ENCODE measurements at places on chromosomes 2 and 18. TPM values are rescaled to one million over a fixed set of nuclear protein-coding genes. Genes with fewer than 3 reads are reported as not detected.

DNA sequence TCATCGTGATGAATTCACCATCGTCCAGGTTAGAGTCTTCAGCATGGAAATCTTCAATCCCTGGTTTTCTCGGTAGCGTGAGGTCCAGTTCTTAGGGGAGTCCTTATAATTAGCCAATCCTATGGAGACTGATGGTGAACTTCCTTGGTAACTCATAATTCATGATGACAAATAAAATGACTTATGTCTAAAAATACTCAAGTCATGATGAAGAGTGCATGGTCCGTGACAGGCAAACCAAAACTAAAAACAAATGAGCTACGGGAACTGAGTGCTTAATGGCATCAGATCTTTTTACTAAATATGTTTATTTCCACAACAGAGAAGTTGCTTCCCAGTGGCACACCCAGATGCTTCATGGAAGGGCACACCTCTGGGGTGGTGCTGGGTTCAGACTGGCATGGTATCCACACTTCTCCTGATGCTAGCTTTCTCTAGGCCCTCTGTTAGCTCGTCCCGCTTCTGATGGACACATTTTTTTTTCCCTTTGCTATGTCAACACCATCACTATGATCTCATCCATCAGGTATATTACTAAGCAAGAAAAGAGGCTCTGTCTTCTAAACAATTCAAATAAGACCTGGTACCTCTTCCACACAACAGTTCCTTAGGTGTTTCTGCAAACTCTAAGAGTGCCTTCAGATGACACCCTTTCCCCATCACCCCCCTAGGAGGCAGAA, 92.8 kb upstream of the NEDD4L start:
- H3K27me3 ChIP-seq: peaks cover 4% of the 10 kb centered on the region
- DNase-seq: no peak
- H3K4me1 ChIP-seq: no peaks in the 10 kb centered on the region
- no peak overlapping the region for H3K4me3 ChIP-seq
- no peaks in the 10 kb centered on the region for H3K36me3 ChIP-seq

The ZNF396 gene
- total RNA-seq: not detected

GRCh38 chr2:241941691-241942301, 72.3 kb downstream of the RTP5 start:
- H3K4me1 ChIP-seq: no peaks in the 10 kb centered on the region
- H3K27ac ChIP-seq: no peak overlapping the region
- no peaks in the 10 kb centered on the region for H3K27me3 ChIP-seq
- no peaks in the 10 kb centered on the region for H3K36me3 ChIP-seq

- peaks cover 11% of the 10 kb centered on the region for H3K4me1 ChIP-seq
- DNase-seq: no peak
- H3K36me3 ChIP-seq: no peaks in the 10 kb centered on the region
- no peak overlapping the region for H3K4me3 ChIP-seq
Observed at GRCh38 chr2:106030287-106031268, 163.5 kb downstream of the UXS1 start.

DNA sequence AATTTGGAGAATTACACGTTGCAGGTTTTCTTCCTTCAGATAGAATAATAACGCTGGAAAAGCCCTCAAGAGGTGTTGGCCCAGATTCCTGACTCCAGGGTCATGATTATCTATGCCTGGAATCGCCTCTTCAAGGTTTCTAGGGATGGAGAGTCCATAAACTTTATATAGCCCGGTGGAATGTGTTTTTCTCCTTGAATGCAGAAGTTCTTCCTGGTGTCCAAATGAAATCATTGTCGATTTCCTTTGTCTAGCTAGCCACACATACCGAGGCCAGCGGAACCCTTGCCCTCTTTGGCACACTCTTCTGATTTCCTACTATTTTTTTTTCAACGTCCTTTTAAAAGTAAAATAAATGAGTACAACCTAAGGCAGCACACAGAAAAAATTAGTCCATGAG, 117.8 kb downstream of the PID1 start:
- H3K36me3 ChIP-seq: no peaks in the 10 kb centered on the region
- H3K27me3 ChIP-seq: no peaks in the 10 kb centered on the region
- H3K4me1 ChIP-seq: no peaks in the 10 kb centered on the region

- DNase-seq: no peak
- no peaks in the 10 kb centered on the region for H3K36me3 ChIP-seq
- H3K4me1 ChIP-seq: peaks cover 4% of the 10 kb centered on the region
- H3K4me3 ChIP-seq: no peak overlapping the region
- no peaks in the 10 kb centered on the region for H3K27me3 ChIP-seq
Observed at GRCh38 chr2:109059474-109060165, 69.4 kb upstream of the SH3RF3 start.

DNA sequence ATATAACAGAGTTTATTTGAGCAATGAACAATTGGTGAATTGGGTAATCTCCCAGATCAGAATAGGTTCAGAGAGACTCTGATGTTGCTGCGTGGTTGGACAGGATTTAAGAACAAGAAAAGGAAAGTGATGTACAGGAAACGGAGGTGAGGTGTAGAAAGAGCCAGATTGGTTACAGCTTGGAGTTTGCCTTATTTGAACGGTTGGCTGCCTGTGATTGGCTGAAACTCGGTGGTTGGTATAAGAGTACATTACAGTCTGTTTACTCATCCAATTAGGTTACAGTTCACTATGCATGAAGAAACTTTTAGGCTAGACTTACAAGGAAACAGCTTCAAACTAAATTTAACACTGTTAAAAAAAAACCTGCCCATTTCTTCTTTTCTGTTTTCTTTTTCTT, 68.0 kb upstream of the CABLES1 start:
- H3K4me1 ChIP-seq: peaks cover 45% of the 10 kb centered on the region
- H3K4me3 ChIP-seq: no peak overlapping the region
- no peak overlapping the region for H3K27ac ChIP-seq
- H3K27me3 ChIP-seq: no peaks in the 10 kb centered on the region
- peak; percentile 56 for DNase-seq

GRCh38 chr2:204486805-204487204, 58.5 kb upstream of the PARD3B start:
- no peak overlapping the region for H3K27ac ChIP-seq
- H3K4me1 ChIP-seq: no peaks in the 10 kb centered on the region
- no peaks in the 10 kb centered on the region for H3K36me3 ChIP-seq
- H3K27me3 ChIP-seq: peaks cover 3% of the 10 kb centered on the region
- DNase-seq: no peak
- no peak overlapping the region for H3K4me3 ChIP-seq

DNA sequence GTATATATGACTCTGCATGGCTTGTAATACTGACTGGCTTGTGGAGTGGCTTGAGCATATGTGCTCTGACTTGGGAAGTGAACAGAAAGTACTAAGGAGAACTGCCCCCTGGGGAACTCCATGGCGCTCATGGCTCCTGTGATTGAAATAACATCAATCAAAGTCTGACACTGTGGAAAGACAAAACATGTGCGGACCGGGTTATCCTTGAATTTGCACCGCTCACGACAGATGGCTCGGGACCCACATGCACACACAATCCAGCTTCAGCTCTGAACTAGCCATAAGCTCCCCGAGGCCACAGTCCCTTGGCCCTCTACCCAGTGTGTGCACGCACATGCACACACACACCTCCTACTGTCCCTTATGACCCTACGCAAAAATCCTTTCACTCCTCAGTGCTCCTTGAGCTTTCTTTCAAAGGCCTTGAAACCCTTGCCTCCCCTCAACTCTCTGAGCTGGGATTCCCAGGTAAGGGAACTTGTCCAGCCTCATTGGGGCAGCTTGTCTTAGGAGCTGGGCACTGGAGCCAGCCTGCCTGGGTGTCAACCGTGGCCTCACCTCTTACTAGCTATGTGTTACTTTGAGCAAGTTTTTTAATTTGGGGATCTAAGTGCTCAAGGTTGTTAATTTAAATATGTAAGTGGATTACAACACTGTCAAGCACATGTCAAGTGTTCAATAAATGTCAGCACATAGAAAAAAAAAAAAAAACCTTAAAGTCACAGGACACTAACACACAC, 43.6 kb downstream of the MRPS5 start:
- H3K27ac ChIP-seq: peak overlapping the region; percentile 69
- H3K4me1 ChIP-seq: peaks cover 45% of the 10 kb centered on the region
- H3K36me3 ChIP-seq: no peaks in the 10 kb centered on the region
- H3K4me3 ChIP-seq: no peak overlapping the region

The MROH2A gene
- total RNA-seq: not detected

The CCDC102B gene
- total RNA-seq: 1.8 TPM

- no peaks in the 10 kb centered on the region for H3K4me1 ChIP-seq
- H3K27me3 ChIP-seq: no peaks in the 10 kb centered on the region
- DNase-seq: no peak
- H3K27ac ChIP-seq: no peak overlapping the region
- H3K4me3 ChIP-seq: no peak overlapping the region
- no peaks in the 10 kb centered on the region for H3K36me3 ChIP-seq
Observed at GRCh38 chr18:74803117-74803516, 205.4 kb downstream of the ZNF407 start.

The RAB10 gene
- 40.8 TPM for total RNA-seq

The SGPP2 gene
- total RNA-seq: 8.3 TPM

GRCh38 chr2:66283787-66284186, 151.1 kb upstream of the MEIS1 start:
- no peaks in the 10 kb centered on the region for H3K36me3 ChIP-seq
- H3K27ac ChIP-seq: no peak overlapping the region
- no peaks in the 10 kb centered on the region for H3K4me1 ChIP-seq
- H3K4me3 ChIP-seq: no peak overlapping the region
- no peak for DNase-seq

DNA sequence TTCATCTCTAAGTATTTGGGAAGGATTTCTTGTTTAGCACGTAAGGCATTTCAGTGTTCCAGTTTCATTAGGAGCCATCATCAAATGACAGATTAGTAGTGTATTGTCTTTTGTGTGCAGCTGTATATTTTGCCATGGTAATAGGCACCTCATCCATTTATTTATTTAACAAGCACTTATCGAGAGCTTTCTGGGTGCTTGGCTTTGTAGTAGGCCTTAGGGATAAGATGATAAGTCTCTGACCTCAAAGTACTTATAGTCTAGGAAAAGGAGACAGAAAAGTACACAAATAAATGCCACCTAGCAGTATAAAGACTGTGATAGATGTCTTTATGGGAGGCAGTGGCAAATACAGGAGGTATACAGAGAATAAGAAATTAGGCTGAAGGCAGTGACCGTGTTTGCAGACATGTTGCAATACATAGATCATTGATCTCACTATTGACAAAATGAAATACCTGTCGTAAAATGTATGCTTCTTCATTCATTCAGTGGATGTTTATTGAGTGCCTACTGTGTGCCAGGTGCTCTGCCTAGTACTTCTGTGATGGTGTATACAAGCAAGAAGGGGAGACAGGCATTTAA, 265.9 kb downstream of the SETBP1 start:
- no peaks in the 10 kb centered on the region for H3K4me1 ChIP-seq
- DNase-seq: no peak
- H3K27ac ChIP-seq: no peak overlapping the region
- H3K36me3 ChIP-seq: no peaks in the 10 kb centered on the region
- H3K27me3 ChIP-seq: no peaks in the 10 kb centered on the region

GRCh38 chr2:33581872-33582271, 17.2 kb downstream of the FAM98A start:
- H3K27me3 ChIP-seq: no peaks in the 10 kb centered on the region
- peaks cover 3% of the 10 kb centered on the region for H3K4me1 ChIP-seq
- H3K4me3 ChIP-seq: no peak overlapping the region
- no peak overlapping the region for H3K27ac ChIP-seq

The CNDP1 gene
- total RNA-seq: 0.15 TPM

GRCh38 chr18:14976736-14977430, 228.9 kb downstream of the ANKRD30B start:
- H3K27me3 ChIP-seq: no peaks in the 10 kb centered on the region
- H3K4me3 ChIP-seq: no peak overlapping the region
- H3K27ac ChIP-seq: no peak overlapping the region
- DNase-seq: no peak
- no peaks in the 10 kb centered on the region for H3K36me3 ChIP-seq
- H3K4me1 ChIP-seq: no peaks in the 10 kb centered on the region

DNA sequence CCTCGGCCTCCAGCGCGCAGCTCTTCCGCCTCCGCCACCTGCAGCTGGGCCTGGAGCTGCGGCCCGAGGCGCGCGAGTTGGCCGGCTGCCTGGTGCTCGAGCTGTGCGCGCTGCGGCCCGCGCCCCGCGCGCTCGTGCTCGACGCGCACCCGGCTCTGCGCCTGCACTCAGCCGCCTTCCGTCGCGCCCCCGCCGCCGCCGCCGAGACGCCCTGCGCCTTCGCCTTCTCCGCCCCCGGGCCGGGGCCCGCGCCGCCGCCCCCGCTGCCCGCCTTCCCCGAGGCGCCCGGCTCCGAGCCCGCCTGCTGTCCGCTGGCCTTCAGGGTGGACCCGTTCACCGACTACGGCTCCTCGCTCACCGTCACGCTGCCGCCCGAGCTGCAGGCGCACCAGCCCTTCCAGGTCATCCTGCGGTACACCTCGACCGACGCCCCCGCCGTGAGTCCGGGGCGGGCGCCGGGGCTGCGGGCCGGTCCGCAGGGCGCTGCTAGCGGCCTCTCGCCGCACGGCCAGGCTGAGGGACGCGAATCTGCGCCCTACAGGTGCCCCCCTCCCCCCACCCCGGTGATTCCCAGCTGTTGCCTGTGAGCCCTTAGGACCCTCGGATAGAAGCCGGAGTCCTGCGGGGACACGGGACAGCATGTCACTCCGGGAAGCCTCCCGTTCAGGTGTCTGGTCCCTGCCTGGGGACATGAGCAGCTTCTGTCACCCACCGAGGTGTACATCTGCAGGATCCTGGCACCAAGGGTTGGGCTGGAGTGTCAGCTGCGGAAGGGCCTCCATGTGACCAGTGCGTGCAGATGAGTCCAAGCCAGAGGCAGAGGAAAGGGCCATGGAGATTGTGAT, 616 bp downstream of the RNPEPL1 start:
- peak overlapping the region; percentile 47 for H3K27ac ChIP-seq
- H3K4me1 ChIP-seq: peaks cover 76% of the 10 kb centered on the region
- H3K36me3 ChIP-seq: no peaks in the 10 kb centered on the region
- H3K4me3 ChIP-seq: peak overlapping the region; percentile 77
- DNase-seq: peak; percentile 72

The AP1S3 gene
- total RNA-seq: 3.7 TPM

The SOS1 gene
- 50.4 TPM for total RNA-seq

- H3K27ac ChIP-seq: no peak overlapping the region
- H3K36me3 ChIP-seq: no peaks in the 10 kb centered on the region
- no peaks in the 10 kb centered on the region for H3K4me1 ChIP-seq
- no peak overlapping the region for H3K4me3 ChIP-seq
- DNase-seq: no peak
Observed at GRCh38 chr2:29075894-29076705, 1.8 kb upstream of the PCARE start.

DNA sequence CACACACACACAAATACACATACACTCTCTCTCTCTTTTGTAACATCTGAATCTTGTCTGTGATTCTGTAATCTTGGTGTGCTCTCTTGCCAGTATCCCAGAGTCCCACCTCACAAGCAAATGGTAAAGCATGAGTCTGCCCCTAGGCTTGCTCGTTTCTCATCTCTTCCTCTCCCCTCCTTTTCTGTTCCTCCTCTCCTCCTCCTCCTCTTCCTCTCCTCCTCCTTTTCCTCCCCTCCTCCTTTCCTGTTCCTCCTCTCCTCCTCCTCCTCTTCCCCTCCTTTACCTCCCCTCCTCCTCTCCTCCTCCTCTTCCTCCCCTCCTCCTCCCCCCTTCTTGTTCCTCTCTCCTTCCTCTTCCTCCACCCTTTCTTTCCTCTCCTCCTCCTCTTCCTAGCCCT, 59.0 kb downstream of the TNFRSF11A start:
- H3K27ac ChIP-seq: no peak overlapping the region
- no peak for DNase-seq
- H3K4me1 ChIP-seq: no peaks in the 10 kb centered on the region
- H3K27me3 ChIP-seq: no peaks in the 10 kb centered on the region
- no peaks in the 10 kb centered on the region for H3K36me3 ChIP-seq

GRCh38 chr2:219386532-219387280, 1.0 kb downstream of the DNPEP start:
- H3K27ac ChIP-seq: peak overlapping the region; percentile 96
- H3K4me1 ChIP-seq: peaks cover 18% of the 10 kb centered on the region
- peaks cover 36% of the 10 kb centered on the region for H3K36me3 ChIP-seq

All from CD4-positive, CD25-positive, alpha-beta regulatory T cell (primary cell).